Sigmoid colon (tissue), 7 donors: ENCODE measurements at places on chromosomes 2 and 18. TPM values are rescaled to one million over a fixed set of nuclear protein-coding genes. Genes with fewer than 3 reads are reported as not detected.

DNA sequence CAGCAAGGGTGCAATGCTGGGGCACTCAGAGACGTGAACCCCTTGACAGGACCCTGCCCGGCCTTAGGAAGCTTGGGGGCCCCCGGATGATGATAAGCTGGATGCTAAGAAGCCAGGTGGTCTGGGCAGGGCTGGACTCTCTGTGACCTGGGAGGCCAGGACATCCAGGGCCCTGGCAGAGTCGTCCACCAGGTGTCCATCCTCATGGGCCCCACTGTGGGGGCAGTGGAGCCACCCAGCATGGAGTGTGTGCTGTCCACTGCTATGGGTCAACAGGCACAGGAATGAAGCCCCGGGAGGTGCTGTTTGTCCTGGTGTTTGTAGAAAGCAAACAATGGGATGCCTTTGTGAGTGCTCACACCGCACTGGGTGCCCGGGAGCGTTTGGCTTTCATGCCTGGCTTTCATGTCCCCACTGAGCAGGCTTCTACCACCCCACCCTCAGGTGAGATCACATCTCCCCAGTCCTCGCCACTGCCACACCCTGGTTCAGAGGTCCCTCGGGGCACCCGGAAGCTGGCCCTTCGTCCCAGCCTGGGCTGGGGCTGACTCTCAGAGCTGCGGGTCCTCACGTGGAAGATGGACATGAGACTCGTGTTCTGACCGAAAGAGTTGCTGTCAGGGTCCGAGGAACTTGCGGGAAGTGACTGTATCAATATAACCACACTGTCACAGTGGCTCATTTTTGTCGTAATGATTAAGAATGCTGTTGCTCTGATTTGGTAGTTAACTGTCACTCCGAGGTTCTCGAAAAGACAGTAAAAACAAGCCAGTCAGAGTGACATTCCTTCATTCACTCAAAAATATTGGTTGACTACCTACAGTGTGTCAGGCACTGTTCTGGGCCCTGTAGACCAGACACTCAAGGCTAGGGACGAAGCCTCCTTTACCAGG is 53.3 kb downstream of the INHBB start:
- peak; percentile 55 for DNase-seq

DNA sequence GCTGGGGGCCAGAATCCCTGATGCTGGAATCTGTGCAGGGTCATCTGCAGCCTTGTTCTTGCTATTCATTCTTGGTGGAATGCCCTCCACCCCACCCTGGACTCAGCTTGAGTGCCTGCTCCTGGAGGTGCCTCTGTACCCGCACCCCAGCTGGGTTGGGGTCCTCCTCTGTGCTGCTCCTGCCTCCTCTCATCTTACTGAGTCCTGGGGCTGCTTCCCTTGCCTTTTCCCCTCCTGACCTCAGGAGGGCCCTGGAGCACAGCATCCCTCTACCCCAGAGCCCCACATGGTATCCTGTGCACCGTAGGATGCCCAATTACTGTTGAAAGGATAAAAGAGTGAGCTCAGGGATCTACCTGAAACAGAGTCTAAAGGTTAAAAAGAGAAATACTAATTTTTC is 81.6 kb downstream of the CIB4 start:
- DNase-seq, result peak; percentile 42

DNA sequence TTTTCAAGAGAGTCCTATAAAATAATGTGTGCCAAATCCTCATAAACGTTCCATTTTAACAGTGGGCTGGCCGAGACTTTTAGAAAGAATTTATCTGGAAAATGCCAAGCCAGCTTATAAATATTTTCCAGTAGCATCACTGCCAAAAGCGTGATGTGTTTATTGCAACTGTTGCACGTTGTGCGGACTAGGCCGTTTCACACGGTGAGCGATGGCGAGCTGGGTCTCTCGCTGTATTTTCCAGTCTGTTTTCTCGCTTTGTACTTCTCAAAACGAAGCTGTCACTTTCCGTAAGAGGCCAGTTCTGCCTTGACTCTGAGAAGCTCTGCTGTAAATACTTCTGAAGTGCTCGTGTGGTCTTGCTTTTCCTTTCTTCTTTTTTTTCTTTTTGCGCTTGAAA is 65.0 kb upstream of the ZNF236 start:
- peak; percentile 87 for DNase-seq

The INHBB gene
- polyA plus RNA-seq, result not detected

- DNase-seq, result no peak
These were observed 184.7 kb downstream of the DSEL start for GRCh38 chr18:67331857-67332256.

DNA sequence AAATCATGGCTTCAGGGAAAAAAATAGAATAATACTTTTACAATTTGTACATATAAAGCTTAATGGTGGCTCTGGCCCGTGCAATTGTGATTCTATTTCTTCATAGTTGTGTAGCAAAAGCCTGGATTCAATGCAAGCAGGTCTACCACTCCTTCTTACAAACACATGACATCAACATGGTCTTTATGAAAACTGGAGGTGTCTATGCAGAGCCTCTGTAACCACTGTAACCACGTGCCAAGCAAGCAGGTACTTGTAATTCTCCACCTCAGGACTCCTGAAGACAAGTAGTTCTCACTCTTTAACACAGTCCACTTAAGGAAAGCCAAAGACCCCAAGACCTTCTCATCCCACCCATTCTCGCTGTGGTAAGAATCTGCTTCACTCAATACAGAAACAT is 62.6 kb downstream of the METTL4 start:
- DNase-seq, result no peak

DNA sequence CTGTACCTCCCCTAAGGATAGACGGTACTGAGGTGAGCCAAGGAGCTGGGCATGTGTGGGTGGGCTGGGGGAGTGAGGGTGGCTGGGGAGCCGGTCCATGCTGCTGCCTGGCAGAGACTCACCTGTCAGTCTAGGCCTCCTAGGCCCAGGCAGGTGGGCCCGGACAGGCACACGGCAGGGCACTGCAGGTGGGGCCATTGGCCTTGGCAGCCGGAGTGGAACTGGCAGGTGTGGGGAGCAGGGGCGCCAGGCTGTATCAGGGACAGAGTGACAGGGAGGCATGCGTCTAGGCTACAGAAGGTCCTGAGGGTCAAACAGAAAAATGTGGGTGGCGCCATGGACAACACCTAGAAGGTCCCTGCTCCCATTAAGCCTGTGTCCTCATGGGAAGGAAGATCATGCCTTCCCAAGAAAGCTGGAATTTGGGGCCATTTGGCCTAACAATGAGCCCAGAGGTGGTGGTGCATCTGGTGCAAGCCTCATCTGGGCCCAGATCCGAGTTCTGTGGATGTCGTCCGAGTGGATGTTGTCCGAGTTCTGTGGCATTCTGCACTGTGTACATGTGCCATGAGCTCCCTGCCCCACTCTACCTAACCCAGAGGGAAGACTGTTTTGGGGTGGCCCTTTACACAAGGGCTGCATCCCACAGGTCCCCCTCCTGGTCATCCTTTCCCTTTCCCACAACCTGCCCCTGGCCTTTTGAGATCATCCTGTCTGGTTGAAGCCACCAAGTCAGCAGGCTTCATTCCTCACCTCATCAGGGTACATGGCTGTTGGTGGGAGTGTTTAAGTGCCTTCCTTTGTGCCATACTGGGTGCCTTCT is 249.7 kb downstream of the GLI2 start:
- DNase-seq, result peak; percentile 43

DNA sequence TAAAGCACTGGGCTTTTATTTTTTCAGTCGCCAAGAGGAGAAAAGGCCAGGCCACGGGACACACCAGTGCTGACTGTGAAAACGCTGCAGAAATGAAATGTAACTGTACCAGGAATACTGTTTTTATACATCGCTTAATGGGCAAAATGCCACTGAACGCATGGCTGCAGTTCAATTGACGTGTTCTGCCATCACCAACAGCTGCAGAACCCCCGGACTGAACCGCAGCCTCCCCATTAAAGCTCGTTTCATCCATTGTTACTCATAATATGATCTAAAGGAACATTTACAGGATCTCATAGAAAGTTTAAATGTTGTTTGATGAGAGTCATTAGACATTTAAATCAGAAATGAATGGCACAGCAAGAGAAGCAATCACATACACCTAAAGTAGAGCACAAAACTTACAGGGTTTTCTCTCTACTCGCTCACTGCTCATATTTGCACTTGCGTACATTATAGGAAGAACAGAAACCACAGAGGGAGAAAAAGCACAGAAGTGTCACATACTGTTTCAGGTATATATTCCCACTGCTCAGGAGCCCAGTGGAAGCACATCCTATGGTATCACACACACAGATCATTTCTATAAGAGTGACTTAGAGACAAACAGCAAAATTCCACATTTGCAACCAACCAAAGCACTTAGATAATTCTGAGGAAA is 35.3 kb downstream of the TCF4 start:
- no peak for DNase-seq

DNA sequence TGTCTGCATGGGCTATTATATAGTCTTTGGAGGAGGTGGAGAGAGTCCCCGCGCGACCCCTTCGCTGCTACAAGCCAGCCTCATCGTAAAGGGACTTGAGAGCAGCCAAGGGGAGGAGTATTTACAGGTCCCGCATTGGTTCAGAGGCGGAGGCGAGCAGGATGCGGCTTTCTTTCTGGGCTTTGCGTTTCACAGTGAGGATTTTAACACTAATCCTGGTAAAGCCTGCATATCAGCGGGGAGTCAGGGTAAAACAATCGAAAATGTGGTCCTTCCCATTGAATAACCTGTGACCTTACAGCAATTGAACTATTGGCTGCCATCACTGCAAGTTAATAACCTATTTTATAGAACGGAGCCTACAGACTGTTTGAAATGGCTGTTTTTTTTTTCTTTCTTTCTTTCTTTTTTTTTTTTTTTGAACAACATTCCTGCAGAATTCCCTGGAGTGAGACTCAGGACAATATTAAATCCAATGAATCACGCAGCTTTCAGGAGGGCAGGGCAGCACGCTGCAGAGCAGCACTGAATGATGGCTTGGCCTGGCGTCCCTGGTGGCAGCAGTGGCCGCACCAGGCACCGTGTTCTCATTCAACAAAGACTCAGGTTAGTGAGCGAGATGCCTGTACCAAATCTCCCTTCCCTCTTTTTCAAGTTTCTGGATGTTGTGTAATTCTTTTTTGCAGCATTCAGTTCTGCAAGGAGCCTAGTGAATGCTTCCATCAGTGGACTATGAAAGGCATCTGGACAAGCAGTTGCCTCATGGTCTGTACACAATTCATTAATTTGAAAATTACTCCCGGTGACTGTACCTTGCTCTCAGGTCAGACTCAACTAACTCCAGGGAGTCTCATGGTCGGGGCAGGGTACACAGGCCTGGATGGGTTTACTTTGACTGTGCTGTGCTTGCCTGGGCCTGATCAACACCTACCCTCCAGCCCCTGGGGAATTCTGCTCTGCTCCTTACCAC is 19.8 kb downstream of the SMIM21 start:
- no peak for DNase-seq

The ZFP36L2 gene
- 97.3 TPM for polyA plus RNA-seq

DNA sequence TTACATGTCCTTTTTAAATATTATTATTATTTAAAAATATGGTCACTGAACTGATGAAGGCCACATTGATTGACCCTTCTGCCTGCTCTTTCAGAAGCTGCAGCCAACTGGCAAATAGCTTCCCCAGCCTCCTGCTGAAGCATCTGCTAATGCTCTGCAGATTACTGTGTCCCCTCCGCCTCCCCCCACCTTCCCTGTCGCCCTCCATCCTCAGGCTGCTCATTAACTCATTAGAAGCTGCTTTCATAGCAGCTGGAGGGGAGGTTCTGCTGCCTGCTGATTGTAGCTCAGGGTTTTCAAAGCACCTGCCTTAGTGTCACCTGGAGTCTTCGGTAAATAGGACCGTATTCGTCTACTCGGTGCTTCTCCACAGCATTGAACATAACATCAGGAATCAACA is 24.8 kb upstream of the LMAN1 start:
- DNase-seq, result no peak

- DNase-seq, result no peak
These were observed 22.7 kb upstream of the STARD7 start for GRCh38 chr2:96231316-96231715.

The STARD6 gene
- polyA plus RNA-seq, result not detected

GRCh38 chr2:55420439-55420725 is 726 bp upstream of the CCDC88A start:
- no peak for DNase-seq

GRCh38 chr2:209451209-209451834 is 27.5 kb downstream of the MAP2 start:
- DNase-seq, result no peak

The TRIM43 gene
- polyA plus RNA-seq, result not detected

The MATN3 gene
- polyA plus RNA-seq, result not detected

The GGCX gene
- polyA plus RNA-seq, result 11.1 TPM

- DNase-seq, result no peak
These were observed 22.0 kb upstream of the PNO1 start for GRCh38 chr2:68135448-68136320.

- DNase-seq, result no peak
These were observed 29.2 kb upstream of the MAP4K3 start for GRCh38 chr2:39466311-39466710.

GRCh38 chr18:3584266-3584861 is 134.4 kb downstream of the TGIF1 start:
- no peak for DNase-seq

- DNase-seq, result no peak
These were observed 570.3 kb downstream of the FBXO15 start for GRCh38 chr18:73577365-73577764.

The NFATC1 gene
- 1.6 TPM for polyA plus RNA-seq

DNA sequence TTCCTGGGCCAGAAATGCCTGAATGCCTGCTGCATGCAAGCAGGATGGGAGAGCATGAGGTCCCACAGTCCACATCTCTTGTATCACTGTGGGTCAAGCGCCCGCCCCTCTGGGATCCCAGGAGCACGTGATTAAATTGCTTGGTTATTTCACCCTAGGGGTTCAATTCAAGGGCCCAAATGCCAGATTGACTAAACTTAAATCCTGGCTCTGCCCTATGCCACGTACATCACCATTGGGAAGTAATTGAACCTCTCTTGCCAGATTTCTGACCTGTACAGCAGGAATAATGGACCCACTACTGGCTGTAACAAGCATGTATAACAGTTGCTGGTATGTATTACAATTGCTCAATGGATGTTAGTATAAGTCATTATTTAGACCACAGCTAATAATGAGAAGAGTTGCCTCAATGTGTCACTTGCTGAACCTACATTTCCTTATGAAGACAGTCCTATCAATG is 19.9 kb downstream of the FHL2 start:
- DNase-seq, result no peak

The UGT1A4 gene
- not detected for polyA plus RNA-seq

The MYO5B gene
- polyA plus RNA-seq, result 52.6 TPM

The TMEM182 gene
- polyA plus RNA-seq, result 1.6 TPM

- DNase-seq, result no peak
These were observed 68.6 kb upstream of the MAL start for GRCh38 chr2:94956797-94957391.

- no peak for DNase-seq
These were observed 137.7 kb downstream of the THADA start for GRCh38 chr2:43458014-43458628.

- no peak for DNase-seq
These were observed 21.5 kb downstream of the IWS1 start for GRCh38 chr2:127504552-127505430.

GRCh38 chr2:60463249-60463648 is 90.2 kb downstream of the BCL11A start:
- DNase-seq, result peak; percentile 77

- no peak for DNase-seq
These were observed 530.0 kb downstream of the BCL11A start for GRCh38 chr2:60023256-60023985.

- DNase-seq, result no peak
These were observed 62.7 kb downstream of the ZCCHC2 start for GRCh38 chr18:62585274-62586150.

GRCh38 chr18:25896956-25897355 is 193.5 kb downstream of the SS18 start:
- no peak for DNase-seq
